ENCODE measurements at places on chromosomes 2 and 18.

DNA sequence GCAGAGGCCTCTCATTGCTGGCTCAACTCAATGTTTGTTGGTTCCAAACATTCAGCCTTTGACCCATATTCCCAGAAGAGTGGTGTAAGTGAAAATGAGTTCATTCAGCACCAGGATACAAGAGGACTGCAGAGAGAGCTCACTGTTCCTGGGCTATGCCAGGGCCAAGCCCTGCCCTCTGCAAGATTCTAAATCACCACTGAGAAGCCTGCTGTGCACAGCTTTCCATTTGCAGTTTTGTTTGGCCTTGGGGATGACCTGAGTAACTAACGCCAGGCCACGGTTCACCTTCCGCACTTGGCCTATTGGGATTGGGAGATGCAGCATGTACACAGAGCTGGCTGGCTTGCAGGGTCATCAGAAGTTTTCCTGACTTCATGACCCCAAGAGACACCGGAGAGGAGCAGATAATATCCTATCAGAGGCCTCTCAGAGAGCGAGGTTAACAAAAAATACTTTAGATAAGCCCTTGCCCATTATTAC, 12.6 kb downstream of the GKN1 start:
- no peak for DNase-seq

GRCh38 chr2:191811807-191812602, 34.9 kb downstream of the CAVIN2 start:
- peak; percentile 88 for DNase-seq

GRCh38 chr2:228458364-228458763, 276.9 kb upstream of the SPHKAP start:
- DNase-seq: no peak

- no peak for DNase-seq
Observed at GRCh38 chr2:179999000-179999399, 8.1 kb downstream of the CWC22 start.

DNA sequence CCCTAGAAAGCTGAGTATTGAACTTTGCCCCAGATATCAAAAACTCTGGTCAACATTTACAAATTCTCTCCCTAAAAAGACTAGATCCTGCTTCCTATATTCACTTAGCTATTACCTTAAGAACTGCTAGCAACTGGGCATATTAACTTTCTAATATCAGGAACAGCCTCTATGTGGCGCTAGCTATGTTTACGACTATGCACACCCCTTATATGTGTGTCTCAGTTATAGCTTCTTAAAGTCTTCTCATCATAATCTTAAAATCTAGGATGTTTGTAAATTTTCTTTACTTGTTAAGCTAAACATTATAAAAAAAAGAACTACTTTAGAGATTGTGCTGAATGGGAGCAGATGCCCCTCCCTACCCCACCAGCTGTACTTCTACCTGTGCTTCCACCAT, 1.7 kb upstream of the STAMBP start:
- peak; percentile 80 for DNase-seq

DNA sequence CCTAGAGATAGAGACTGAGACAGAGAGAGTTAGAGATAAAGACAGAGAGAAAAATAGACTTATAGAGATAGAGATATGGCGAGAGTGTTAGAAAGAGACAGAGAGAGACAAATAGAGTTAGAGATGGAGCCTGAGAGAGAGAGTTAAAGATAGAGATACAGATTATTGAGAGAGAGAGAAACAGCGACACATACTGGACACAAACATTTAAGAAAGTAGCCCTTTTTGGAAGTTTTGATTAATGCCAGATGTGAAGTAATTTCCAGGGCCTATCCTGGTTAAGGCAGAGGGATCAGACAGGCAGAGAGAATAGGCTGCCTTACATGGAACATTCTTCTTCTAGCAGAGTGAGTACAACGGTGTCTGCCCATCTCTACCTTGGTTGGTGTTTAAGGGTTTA, 311.6 kb upstream of the CDH7 start:
- peak; percentile 3 for DNase-seq

DNA sequence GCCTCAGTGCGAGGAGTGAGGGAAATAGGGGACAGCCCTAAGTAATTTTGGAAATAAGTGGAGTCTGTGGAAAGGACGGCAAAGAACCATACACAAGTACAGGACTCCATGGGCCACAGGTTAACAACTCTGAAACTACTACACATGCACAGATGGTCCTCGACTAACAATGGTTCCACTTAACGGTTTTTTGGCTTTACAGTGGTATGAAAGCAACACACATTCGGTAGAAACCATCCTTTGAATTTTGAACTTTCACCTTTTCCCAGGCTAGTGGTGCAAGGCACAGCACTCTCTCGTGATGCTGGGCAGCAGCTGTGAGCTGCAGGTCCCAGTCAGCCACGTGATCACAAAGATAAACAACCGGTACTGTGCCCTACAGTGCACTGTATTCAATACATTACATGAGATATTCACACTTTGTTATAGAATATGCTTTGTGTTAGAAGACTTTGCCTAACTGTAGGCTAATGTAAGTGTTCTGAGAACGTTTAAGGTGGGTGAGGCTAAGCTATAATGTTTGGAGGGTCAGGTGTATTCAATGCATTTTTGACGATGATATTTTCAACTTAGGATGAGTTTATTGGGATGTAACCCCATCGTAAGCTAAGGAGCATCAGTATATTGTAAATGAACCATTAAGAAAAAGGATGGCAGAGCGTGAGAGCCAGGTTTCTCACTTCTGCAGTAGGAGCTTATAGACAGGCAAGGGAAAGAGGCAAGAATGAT, 44.6 kb downstream of the TBC1D8 start:
- DNase-seq: no peak

- peak; percentile 58 for DNase-seq
Observed at GRCh38 chr18:45059695-45060094, 379.0 kb downstream of the SETBP1 start.

Data from hematopoietic multipotent progenitor cell treated with erythropoietin and hydrocortisone succinate and interleukin-3 and kit ligand, for 6 days (in vitro differentiated cells).